Activated CD4-positive, alpha-beta T cell treated with anti-CD3 and anti-CD28 coated beads, Interleukin-2, amount 10 ng/mL, durations not matched to agents 7 days and 5 days (primary cell): ENCODE measurements at places on chromosomes 4 and X. TPM values are rescaled to one million over a fixed set of nuclear protein-coding genes. Genes with fewer than 3 reads are reported as not detected.

DNA sequence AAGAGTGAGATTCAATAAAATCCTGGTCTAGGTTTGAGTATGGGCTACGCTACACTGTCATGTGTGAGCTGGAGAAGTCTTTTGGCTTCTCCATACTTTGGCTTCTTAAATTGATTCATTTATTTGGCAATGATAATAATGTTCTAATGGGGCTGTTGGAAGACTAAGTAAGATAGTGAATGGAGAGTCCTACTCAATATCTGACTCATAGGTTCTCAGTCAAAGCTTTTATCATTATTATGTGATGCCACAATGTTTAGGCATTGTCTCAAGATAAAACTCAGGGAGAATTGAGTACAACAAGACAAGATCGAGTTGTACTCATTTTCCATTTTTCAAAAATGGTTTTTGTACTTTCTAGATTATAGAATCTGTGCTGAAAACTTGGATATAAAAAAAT, 92.5 kb upstream of the VEGFC start:
- H3K27ac ChIP-seq, result no peak overlapping the region
- H3K36me3 ChIP-seq, result no peaks in the 10 kb centered on the region
- H3K27me3 ChIP-seq, result peaks cover 3% of the 10 kb centered on the region
- H3K4me1 ChIP-seq, result no peaks in the 10 kb centered on the region
- no peak overlapping the region for H3K4me3 ChIP-seq

DNA sequence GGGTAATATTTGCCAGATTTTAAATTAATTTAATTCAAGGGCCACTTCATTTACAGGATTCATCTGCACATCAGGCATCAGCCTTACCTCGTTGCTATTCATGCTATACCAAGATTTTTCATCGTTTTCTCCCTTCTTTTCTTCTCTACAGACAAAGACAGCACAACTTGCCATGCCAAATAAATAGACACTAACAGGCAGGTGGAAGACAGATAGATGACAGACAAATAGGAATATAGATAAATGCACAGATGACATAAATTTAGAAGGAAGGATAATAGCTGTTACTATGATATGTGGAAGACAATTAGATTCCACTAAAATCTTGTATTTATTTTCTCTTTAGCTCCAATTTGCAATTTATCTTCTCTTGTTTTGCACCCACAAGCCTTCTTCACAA, 164.5 kb upstream of the ARX start:
- H3K27me3 ChIP-seq, result peaks cover 7% of the 10 kb centered on the region
- H3K36me3 ChIP-seq, result no peaks in the 10 kb centered on the region
- DNase-seq, result no peak
- H3K4me1 ChIP-seq, result no peaks in the 10 kb centered on the region
- no peak overlapping the region for H3K4me3 ChIP-seq

DNA sequence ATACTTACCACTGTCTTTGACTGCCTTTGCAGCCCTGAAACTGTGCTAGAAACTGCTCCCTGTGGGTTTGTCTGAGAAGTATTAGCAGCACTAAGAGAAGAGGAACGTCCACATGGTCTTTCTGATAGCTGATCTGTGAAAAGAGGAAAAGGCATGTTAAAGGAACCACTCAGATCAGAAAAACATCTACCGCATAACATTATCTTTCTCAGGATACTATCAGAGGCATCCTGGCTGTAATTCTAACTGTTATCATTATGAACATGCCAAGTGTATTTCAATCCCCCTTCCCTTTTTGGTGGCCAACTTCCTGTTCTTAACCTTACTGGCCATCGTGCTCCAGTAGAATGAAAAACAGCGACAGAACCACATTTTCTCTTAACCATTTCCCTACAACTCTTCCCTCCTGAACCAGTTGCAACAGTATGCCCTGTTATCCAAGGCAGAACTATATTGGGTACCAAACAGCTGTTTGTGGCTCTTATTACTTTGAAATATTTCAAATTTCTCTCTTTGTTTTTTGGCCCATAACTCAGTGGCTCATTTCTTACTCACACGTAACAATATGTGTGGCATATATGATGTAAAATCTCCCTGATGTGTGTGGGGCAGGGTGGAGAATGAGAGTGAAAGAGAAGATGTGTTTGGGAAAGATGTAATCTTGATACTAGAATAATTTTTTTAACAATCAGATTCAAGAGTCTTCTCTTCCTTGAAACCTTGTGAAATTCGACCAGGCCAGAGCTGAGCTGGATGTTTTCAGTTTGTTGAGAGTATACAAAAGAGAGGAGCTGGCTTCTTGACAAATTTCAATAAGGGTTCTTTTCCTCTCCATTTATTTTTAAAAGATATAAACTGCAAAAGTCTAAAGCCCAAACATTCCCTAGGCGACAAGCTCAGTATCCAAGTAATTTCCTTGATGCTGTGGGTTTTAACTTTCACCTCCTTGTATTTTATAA, 35.2 kb downstream of the ARHGEF6 start:
- no peak overlapping the region for H3K4me3 ChIP-seq
- no peaks in the 10 kb centered on the region for H3K27me3 ChIP-seq
- H3K4me1 ChIP-seq, result peaks cover 71% of the 10 kb centered on the region
- DNase-seq, result no peak

DNA sequence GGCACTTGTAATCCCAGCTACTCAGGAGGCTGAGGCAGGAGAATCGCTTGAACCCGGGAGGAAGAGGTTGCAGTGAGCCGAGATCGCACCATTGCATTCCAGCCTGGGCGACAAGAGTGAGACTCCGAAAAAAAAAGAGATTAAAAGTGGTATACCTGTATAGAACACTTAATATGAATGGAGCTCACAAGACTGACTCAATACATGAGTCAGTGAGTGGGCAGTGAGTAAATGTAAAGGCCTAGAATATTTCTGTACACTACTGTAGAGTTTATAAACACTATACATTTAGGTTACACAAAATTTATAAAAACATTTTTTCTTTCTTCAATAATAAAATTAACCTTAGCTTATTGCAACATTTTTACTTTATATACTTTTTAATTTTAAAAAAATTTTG, 93.8 kb downstream of the CENPC start:
- peaks cover 25% of the 10 kb centered on the region for H3K36me3 ChIP-seq
- H3K4me1 ChIP-seq, result peaks cover 2% of the 10 kb centered on the region
- no peak for DNase-seq
- H3K27me3 ChIP-seq, result no peaks in the 10 kb centered on the region
- H3K27ac ChIP-seq, result no peak overlapping the region

The SPANXA2 gene
- not detected for total RNA-seq

The TCEAL6 gene
- not detected for total RNA-seq

The C4orf36 gene
- not detected for total RNA-seq

The F8A3 gene
- total RNA-seq, result 37.9 TPM

The AMER1 gene
- 4.2 TPM for total RNA-seq

The GDPD2 gene
- total RNA-seq, result 0.23 TPM

The FGFR3 gene
- total RNA-seq, result 0.27 TPM
